Left kidney (tissue), 8 donors: ENCODE measurements at places on chromosomes 3 and 15. TPM values are rescaled to one million over a fixed set of nuclear protein-coding genes. Genes with fewer than 3 reads are reported as not detected.

The COPS2 gene
- 116 TPM for polyA plus RNA-seq

The GASK1A gene
- 6.1 TPM for polyA plus RNA-seq

The TM4SF1 gene
- 55.5 TPM for polyA plus RNA-seq

The SKOR1 gene
- 0.70 TPM for polyA plus RNA-seq

DNA sequence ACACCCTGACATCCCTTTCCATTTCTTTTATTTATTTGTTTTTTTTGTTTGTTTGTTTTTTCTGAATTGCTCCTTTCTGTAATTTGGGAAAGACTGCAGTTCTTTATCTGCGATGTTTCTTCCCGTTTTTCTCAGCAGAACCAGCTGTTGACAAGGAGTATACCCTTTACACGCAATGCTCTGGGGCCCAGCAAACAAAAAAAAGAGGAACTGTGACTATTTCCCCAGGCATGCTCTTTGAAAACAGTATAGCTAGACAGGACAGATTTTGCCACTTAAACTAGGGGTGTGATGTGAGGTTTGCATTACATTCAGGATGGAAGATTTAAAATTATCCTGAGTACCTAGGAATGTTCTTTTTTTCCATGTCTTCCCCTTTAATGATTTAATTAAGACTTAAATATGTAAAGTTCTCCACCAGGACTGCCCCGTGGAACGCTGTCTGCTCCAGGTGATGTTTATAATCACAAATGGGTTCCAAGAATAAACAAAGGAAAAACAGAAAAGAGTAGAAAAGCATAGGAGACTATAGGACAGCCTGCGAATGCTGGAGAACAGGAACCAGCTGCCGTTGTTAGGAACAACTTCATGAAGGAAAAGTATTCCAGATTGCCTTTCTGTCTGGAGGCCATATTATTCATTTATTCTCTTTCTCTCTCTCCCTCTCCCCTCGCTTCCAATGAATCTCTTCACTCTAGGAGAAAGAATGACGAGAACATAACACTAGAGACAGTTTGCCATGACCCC lies 43.3 kb downstream of the TGFBR2 start:
- DNase-seq: no peak

DNA sequence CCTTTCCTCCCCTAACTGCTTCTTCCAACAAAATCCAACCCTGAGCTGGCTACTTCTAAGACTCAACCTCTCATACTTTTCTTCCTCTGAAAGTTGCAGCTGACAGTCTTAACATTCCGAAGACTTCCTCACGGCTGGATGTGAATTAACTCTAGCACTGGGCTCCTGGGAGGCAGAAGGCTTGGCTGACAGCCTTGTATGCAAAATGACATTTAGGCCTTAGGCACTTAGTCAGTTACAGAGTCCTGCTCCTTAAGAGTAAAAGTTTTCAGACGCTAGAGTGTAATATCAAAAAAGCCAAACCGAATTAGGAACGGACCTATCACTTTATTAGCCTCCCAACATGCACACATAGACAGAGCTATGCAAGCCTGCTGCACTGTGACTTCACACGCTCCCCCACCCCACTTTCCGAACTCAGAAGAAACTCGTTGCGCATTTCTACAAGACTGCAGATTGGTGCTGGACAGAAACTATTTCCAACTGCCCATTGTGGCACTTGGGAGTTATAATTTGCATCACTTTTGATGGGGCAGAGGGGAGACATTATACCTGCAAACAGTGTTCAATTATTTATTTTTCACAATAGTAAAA lies 15.5 kb upstream of the ANXA2 start:
- no peak for DNase-seq

- no peak for DNase-seq
Measured at GRCh38 chr3:73498764-73499622, 125.7 kb downstream of the PDZRN3 start.

DNA sequence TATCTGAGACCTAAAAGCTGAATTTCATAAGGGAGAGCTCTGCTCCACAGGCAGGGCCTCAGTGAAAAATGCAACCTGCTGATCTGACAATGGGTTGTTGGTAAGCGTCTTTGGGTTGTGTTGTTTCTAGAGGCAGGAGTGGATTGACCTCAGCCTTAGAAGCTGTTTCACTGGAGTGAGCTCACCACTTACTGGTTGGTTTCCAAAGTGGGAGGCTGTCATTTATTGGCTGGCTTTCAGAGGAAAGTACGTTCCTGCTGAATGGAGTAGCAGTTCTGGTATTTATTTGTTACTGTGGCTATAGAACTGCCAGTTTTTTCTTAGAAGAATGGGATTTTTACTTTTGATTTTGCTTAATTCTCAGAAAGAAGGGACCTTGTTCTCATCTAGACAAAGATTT lies 29.3 kb upstream of the COL6A5 start:
- DNase-seq: no peak

GRCh38 chr15:45498701-45499100 lies 23.9 kb downstream of the SLC30A4 start:
- no peak for DNase-seq
